Placental pericyte (primary cell): ENCODE measurements at places on chromosomes 5 and 9. TPM values are rescaled to one million over a fixed set of nuclear protein-coding genes. Genes with fewer than 3 reads are reported as not detected.

Gene CANX
- total RNA-seq: 650 and 1,521 TPM in 2 replicates

Gene HMCN2
- total RNA-seq: not detected in 2 replicates

Gene FAM13B
- total RNA-seq: 31.5 and 32.4 TPM in 2 replicates

Gene UGT3A1
- not detected in 2 replicates for total RNA-seq

Gene EDIL3
- total RNA-seq: 8.1 and 54.3 TPM in 2 replicates

Gene NAA35
- 26.0 and 28.3 TPM in 2 replicates for total RNA-seq

Gene CD74
- 1.7 and 2.8 TPM in 2 replicates for total RNA-seq

Gene TRIM36
- 1.8 and 2.9 TPM in 2 replicates for total RNA-seq

Gene NUP155
- total RNA-seq: 20.6 and 81.2 TPM in 2 replicates

Gene TMEM215
- total RNA-seq: not detected in 2 replicates

Gene PCDHGC5
- total RNA-seq: 3.9 and 6.6 TPM in 2 replicates

Gene VLDLR
- total RNA-seq: 8.3 and 24.7 TPM in 2 replicates

Gene INVS
- total RNA-seq: 27.6 and 36.5 TPM in 2 replicates

Gene SEMA6A
- 1.1 TPM in 2 replicates for total RNA-seq

Gene SPINK7
- not detected in 2 replicates for total RNA-seq

Gene LCN9
- not detected in 2 replicates for total RNA-seq

Gene ACOT12
- total RNA-seq: 0.57 and 0.66 TPM in 2 replicates

Gene SPARC
- 1,482 and 1,594 TPM in 2 replicates for total RNA-seq

Gene SPINK4
- total RNA-seq: 1.3 and 1.8 TPM in 2 replicates

Gene PCDHGB6
- 4.3 and 5.3 TPM in 2 replicates for total RNA-seq

Gene PDE6A
- total RNA-seq: not detected in 2 replicates

Gene LRRC14B
- total RNA-seq: not detected in 2 replicates

Gene RASGEF1C
- total RNA-seq: not detected in 2 replicates

Gene PCDHA4
- total RNA-seq: under 0.01 and 0.14 TPM in 2 replicates

Gene SPATA31D4
- total RNA-seq: not detected in 2 replicates

Gene ECM2
- total RNA-seq: 0.29 and 1.5 TPM in 2 replicates

Gene COL23A1
- total RNA-seq: not detected in 2 replicates

Gene ZDHHC11
- 2.4 and 2.9 TPM in 2 replicates for total RNA-seq

Gene SH3PXD2B
- total RNA-seq: 39.6 and 41.8 TPM in 2 replicates

Gene ACTBL2
- 1.8 and 3.3 TPM in 2 replicates for total RNA-seq

Gene PCDHGA8
- 2.4 and 3.3 TPM in 2 replicates for total RNA-seq

Gene XPA
- 4.3 and 7.4 TPM in 2 replicates for total RNA-seq

Gene VCAN
- 200 and 945 TPM in 2 replicates for total RNA-seq

Gene BARHL1
- not detected in 2 replicates for total RNA-seq
